ENCODE measurements at places on chromosomes 7 and 10. TPM values are rescaled to one million over a fixed set of nuclear protein-coding genes. Genes with fewer than 3 reads are reported as not detected.

ZC3HAV1L gene
- 17.1 TPM for total RNA-seq

NPTX2 gene
- 2.4 TPM for total RNA-seq

MEIG1 gene
- total RNA-seq: 1.2 TPM

ZNF394 gene
- total RNA-seq: 34.7 TPM

GUSB gene
- total RNA-seq: 32.6 TPM

PON3 gene
- total RNA-seq: 0.88 TPM

CAV2 gene
- total RNA-seq: 67.3 TPM

MOGAT3 gene
- not detected for total RNA-seq

NODAL gene
- not detected for total RNA-seq

MLXIPL gene
- total RNA-seq: 0.29 TPM

CLIP2 gene
- 70.9 TPM for total RNA-seq

- H3K4me3 ChIP-seq: no peak overlapping the region
- H3K4me1 ChIP-seq: peaks cover 9% of the 10 kb centered on the region
- no peak for DNase-seq
- no peaks in the 10 kb centered on the region for H3K36me3 ChIP-seq
- H3K27me3 ChIP-seq: no peaks in the 10 kb centered on the region
Measured at GRCh38 chr7:157320608-157320980, 16.2 kb upstream of the DNAJB6 start.

GRCh38 chr7:144384071-144384470, 19.4 kb downstream of the NOBOX start:
- no peaks in the 10 kb centered on the region for H3K27me3 ChIP-seq
- H3K4me1 ChIP-seq: peaks cover 28% of the 10 kb centered on the region
- H3K36me3 ChIP-seq: peaks cover 4% of the 10 kb centered on the region
- peak overlapping the region; percentile 47 for H3K27ac ChIP-seq

DNA sequence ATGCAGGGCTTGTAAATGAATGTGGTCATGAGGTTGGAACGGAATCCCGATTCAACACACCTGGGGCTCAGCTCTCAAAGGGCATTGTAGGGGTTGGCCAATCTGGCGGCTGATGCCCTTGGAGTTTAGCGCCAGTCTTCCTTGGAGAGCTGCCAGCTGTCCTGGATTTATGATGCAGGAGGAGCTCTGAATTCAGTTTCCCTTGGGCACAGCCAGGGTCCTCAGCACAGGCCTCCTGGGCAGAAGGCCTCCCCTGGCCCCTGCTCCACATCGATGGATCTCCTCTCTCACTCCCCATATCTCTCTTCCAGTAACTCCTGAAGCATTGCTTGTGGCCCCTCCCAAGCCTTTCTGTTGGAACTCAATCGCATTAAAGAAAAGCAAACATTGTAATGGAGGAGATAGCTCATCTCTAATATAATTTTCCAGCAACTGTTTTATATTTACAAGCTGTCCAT, 985 bp upstream of the CYTH3 start:
- no peaks in the 10 kb centered on the region for H3K36me3 ChIP-seq
- no peak for DNase-seq
- peaks cover 20% of the 10 kb centered on the region for H3K4me1 ChIP-seq
- no peak overlapping the region for H3K4me3 ChIP-seq

DNA sequence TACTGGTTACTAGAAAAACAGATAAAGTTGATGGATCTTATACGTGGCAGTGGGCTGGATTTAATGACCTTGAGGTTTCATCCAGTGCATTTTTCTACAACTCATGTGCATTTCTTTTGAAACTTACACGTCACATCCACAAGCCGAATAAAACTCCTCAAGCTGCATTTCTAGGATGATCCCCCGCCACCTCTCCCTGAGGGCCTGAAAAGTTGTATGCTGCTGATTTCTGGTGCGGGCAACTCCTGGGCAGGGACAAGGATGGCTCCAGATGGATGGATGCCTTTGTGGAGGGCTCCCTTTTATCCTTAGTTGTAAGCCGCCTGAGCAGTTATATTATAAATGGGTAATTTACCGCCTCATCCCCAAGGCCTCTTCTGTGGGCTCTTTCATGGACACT, 1091.1 kb downstream of the LRMDA start:
- DNase-seq: no peak
- H3K4me3 ChIP-seq: no peak overlapping the region
- no peaks in the 10 kb centered on the region for H3K27me3 ChIP-seq

DNA sequence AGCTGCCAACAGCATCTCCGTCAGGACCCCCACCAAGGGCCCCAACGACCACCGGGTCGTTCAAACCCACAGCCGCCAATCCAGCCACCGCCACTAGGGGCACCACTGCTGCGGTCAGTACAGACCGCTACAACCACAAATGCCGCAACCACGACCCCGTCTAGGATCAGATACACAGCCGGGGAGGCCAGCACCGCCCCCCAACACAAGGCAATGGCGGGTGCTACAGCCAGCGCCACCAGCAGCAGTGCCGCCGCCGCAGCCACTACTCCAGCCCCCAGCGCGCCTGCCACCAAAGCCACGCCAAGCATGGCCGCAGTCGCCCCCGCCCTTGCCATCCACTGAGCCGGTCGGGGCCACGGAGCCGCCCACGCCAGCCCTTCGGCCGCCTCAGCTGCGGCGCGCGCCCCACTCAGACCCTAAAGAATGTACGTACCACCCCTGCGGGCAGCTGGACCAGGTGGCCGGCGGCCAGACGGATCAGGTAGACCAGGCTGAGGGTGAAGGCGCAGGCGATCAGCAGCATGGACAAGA, 473 bp downstream of the CYP51A1 start:
- peak; percentile 94 for DNase-seq
- peaks cover 18% of the 10 kb centered on the region for H3K4me1 ChIP-seq
- H3K4me3 ChIP-seq: peak overlapping the region; percentile 97
- H3K27ac ChIP-seq: peak overlapping the region; percentile 96

- H3K27ac ChIP-seq: no peak overlapping the region
- H3K27me3 ChIP-seq: no peaks in the 10 kb centered on the region
- no peak for DNase-seq
- H3K36me3 ChIP-seq: peaks cover 63% of the 10 kb centered on the region
Measured at GRCh38 chr7:499853-500485, 19.7 kb downstream of the PDGFA start.

- H3K4me3 ChIP-seq: no peak overlapping the region
- DNase-seq: no peak
- H3K27me3 ChIP-seq: no peaks in the 10 kb centered on the region
- no peaks in the 10 kb centered on the region for H3K36me3 ChIP-seq
- H3K27ac ChIP-seq: no peak overlapping the region
- peaks cover 39% of the 10 kb centered on the region for H3K4me1 ChIP-seq
Measured at GRCh38 chr7:117190104-117190503, 132.8 kb downstream of the WNT2 start.

GRCh38 chr10:102982296-102982695, 64.2 kb downstream of the CNNM2 start:
- H3K36me3 ChIP-seq: no peaks in the 10 kb centered on the region
- H3K27me3 ChIP-seq: peaks cover 4% of the 10 kb centered on the region
- no peak overlapping the region for H3K4me3 ChIP-seq
- DNase-seq: no peak

- no peak overlapping the region for H3K4me3 ChIP-seq
- no peak overlapping the region for H3K27ac ChIP-seq
- no peak for DNase-seq
- H3K36me3 ChIP-seq: no peaks in the 10 kb centered on the region
- H3K4me1 ChIP-seq: peaks cover 6% of the 10 kb centered on the region
- H3K27me3 ChIP-seq: no peaks in the 10 kb centered on the region
Measured at GRCh38 chr10:90988802-90989201, 67.9 kb upstream of the ANKRD1 start.

- H3K27ac ChIP-seq: no peak overlapping the region
- DNase-seq: no peak
- H3K36me3 ChIP-seq: no peaks in the 10 kb centered on the region
Measured at GRCh38 chr7:50119815-50120637, 27.0 kb upstream of the ZPBP start.

- no peaks in the 10 kb centered on the region for H3K36me3 ChIP-seq
- H3K27me3 ChIP-seq: peaks cover 24% of the 10 kb centered on the region
- H3K27ac ChIP-seq: no peak within 1 kb of the TSS
- DNase-seq: peak; percentile 90
- peaks cover 3% of the 10 kb centered on the region for H3K4me1 ChIP-seq
Measured at GRCh38 chr7:124765401-124766352, at the start of gene GPR37. Gene GPR37 (minus strand): TSS chr7:124765792. CDS start chr7:124764976, 816 bp downstream.

GRCh38 chr10:5566614-5567013, 41.9 kb downstream of the CALML3 start:
- H3K4me1 ChIP-seq: peaks cover 40% of the 10 kb centered on the region
- DNase-seq: peak; percentile 76
- no peaks in the 10 kb centered on the region for H3K27me3 ChIP-seq
- no peaks in the 10 kb centered on the region for H3K36me3 ChIP-seq
- no peak overlapping the region for H3K4me3 ChIP-seq
- peak overlapping the region; percentile 82 for H3K27ac ChIP-seq

DNA sequence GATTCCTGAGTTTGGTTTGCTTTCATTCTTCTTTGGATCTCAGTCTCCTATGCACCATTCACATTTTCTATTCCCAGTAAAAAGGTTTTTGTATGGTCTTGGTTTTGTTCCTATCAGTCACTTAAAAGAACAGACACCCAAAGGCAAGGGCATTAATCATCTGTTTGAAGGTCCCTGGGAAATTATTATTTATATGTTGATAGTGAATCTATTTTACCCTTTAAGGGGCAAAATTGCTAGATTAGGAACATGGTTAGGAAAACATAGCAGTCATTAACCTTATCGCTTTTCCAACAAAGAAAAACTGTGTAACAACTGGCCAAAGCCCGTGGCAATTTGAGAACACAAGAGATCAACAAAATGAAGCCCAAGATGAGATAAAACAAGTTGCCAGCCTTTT, 1146.6 kb upstream of the C7orf33 start:
- no peaks in the 10 kb centered on the region for H3K36me3 ChIP-seq
- DNase-seq: no peak
- no peak overlapping the region for H3K27ac ChIP-seq
- no peak overlapping the region for H3K4me3 ChIP-seq

Measured in osteoblast (primary cell).